Ascending aorta (tissue), 2 donors: ENCODE measurements at places on chromosomes 1 and 21. TPM values are rescaled to one million over a fixed set of nuclear protein-coding genes. Genes with fewer than 3 reads are reported as not detected.

Gene ADGRB2
- 1.9 TPM for total RNA-seq

Gene GSTM1
- total RNA-seq, result 89.4 TPM

Gene TAS1R3
- 2.7 TPM for total RNA-seq

DNA sequence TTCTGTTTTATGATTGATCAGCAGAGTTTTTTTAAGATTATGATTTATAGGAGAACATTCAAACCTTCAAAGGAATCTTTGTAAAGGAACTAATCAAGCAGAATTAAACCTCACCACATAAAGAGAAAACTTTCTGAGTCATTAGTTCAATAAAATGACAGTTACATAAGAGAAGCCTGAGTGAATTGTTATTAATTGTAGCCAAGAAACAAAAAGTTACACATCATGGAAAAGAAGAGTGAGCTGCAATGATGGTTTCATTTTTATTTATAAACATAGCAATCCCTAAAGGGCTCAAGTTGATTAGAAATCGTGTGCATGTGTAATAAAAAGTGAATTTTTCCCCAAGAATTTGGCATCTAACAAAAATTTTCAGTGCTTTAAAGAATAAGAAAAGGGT, 731.4 kb downstream of the LTN1 start:
- H3K27ac ChIP-seq, result no peak overlapping the region
- no peaks in the 10 kb centered on the region for H3K36me3 ChIP-seq
- H3K4me3 ChIP-seq, result no peak overlapping the region
- peaks cover 2% of the 10 kb centered on the region for H3K4me1 ChIP-seq
- no peaks in the 10 kb centered on the region for H3K27me3 ChIP-seq
- no peak for DNase-seq

DNA sequence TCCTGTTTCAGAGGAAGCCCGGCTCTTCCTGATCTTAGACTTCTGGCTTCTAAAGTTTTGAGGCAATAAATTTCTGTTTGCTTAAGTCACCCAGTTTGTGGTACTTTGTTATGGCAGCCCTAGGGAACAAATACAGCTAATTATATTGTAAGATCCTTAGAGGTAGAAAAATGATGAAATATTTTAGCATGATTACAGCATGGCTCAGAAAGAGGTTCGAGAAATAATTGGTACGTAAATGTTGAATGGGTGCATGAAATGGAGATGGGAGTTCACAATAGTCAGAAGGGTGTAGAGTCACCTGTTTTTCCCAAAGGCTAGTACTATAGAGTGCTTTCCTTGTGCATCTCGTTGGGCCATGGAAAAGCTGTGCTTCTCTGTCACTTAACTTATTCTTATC, 123.5 kb downstream of the RUNX1 start:
- H3K36me3 ChIP-seq, result no peaks in the 10 kb centered on the region
- H3K27ac ChIP-seq, result no peak overlapping the region
- DNase-seq, result no peak
- no peaks in the 10 kb centered on the region for H3K27me3 ChIP-seq

- H3K4me3 ChIP-seq, result no peak overlapping the region
- no peak overlapping the region for H3K27ac ChIP-seq
- H3K27me3 ChIP-seq, result no peaks in the 10 kb centered on the region
- no peak for DNase-seq
- H3K4me1 ChIP-seq, result no peaks in the 10 kb centered on the region
These were observed 19.0 kb upstream of the CCDC27 start for GRCh38 chr1:3733094-3733882.
